ENCODE measurements at places on chromosomes 13 and 19. TPM values are rescaled to one million over a fixed set of nuclear protein-coding genes. Genes with fewer than 3 reads are reported as not detected.

The NOVA2 gene
- total RNA-seq: not detected

The TNNI3 gene
- total RNA-seq: not detected

The INTS6 gene
- total RNA-seq: 60.2 TPM

The LAIR1 gene
- not detected for total RNA-seq

The ELSPBP1 gene
- not detected for total RNA-seq

The ZNF433 gene
- 6.5 TPM for total RNA-seq

The CYP2S1 gene
- 0.22 TPM for total RNA-seq

The TMEM86B gene
- total RNA-seq: 1.7 TPM

The ZGLP1 gene
- total RNA-seq: 0.22 TPM

The KCNN1 gene
- total RNA-seq: under 0.01 TPM

The ONECUT3 gene
- total RNA-seq: not detected

The RASIP1 gene
- 0.44 TPM for total RNA-seq

The ZNF524 gene
- total RNA-seq: 9.9 TPM

The DENND1C gene
- total RNA-seq: not detected

The ATP1A3 gene
- total RNA-seq: 0.37 TPM

The RNF17 gene
- total RNA-seq: not detected

The ZNF560 gene
- 0.75 TPM for total RNA-seq

The LRG1 gene
- total RNA-seq: not detected

The CLEC17A gene
- not detected for total RNA-seq

The NKG7 gene
- not detected for total RNA-seq

The DLEU7 gene
- total RNA-seq: not detected

The ADGRE2 gene
- total RNA-seq: 0.11 TPM

The C19orf81 gene
- total RNA-seq: 0.22 TPM

The PRSS57 gene
- total RNA-seq: not detected

The METTL21C gene
- total RNA-seq: not detected

The ZNF83 gene
- total RNA-seq: 66.4 TPM

The CUL4A gene
- 154 TPM for total RNA-seq
